ENCODE measurements at places on chromosomes 16 and 17.

- peak; percentile 92 for DNase-seq
Measured at GRCh38 chr17:7281074-7281952, at the start of gene SLC2A4. Gene SLC2A4 (plus strand): TSS chr17:7281718. CDS start chr17:7281935, 217 bp downstream.

DNA sequence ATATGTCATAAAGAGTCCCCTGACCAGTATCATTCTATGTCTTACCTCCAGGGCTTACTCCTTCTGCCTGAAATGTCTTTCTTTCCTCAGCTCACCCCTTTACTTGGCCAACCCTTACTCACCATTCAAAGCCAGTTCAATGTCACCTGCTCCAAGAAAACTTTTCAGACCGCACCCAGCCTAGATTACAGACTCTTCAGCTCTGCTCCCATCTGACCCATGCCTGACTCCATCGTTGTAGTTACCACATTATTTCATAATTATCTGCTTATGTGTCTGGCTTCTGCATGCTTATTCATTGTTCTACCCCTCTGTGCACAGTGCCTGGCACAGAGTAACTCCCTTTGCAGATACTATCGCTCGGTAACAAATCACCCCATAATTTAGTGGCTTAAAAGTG is 62.5 kb upstream of the TOB1 start:
- DNase-seq = no peak

GRCh38 chr16:85601730-85602401 is 11.3 kb upstream of the GSE1 start:
- DNase-seq = no peak

GRCh38 chr17:36004594-36005108 is 3.3 kb upstream of the CCL15 start:
- DNase-seq = no peak

DNA sequence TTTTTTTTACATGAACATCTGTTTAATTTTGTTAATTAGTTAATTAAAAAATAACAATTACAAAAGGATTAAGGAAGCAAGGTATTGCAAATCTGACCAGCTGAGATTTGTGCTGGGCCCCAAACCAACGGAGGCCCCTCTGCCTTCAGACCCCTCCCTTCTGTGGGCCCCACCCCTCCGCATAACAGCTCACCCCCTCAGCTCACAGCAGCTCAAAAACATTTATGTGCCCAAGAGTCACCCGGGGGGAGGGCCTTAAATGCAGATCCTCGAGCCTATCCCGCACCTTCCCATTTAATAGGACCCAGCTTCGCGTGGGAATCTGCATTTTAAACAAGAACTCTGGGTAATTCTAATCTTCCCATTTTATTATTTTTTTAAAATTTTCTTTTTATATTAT is 75.0 kb downstream of the MGAT5B start:
- no peak for DNase-seq

Measured in fibroblast of upper back skin (primary cell).